Fibroblast of lung (primary cell): ENCODE measurements at places on chromosomes 2 and 18. TPM values are rescaled to one million over a fixed set of nuclear protein-coding genes. Genes with fewer than 3 reads are reported as not detected.

KLHL41 gene
- 3.8 and 4.6 TPM in 2 replicates for total RNA-seq

CNDP1 gene
- not detected in 2 replicates for total RNA-seq

MOB4 gene
- total RNA-seq: 25.9 and 26.6 TPM in 2 replicates

IL1F10 gene
- total RNA-seq: not detected in 2 replicates

C1GALT1C1L gene
- 0.33 and 0.51 TPM in 2 replicates for total RNA-seq

PDCD1 gene
- total RNA-seq: not detected in 2 replicates

UGT1A4 gene
- total RNA-seq: not detected in 2 replicates
